NCI-H2171 treated with DMSO at 0.1 percent for 48 hours (cell line): ENCODE measurements at places on chromosomes 6 and 20.
A peak's percentile ranks its signal among the peaks of the same experiment; 100 is the strongest.

DNA sequence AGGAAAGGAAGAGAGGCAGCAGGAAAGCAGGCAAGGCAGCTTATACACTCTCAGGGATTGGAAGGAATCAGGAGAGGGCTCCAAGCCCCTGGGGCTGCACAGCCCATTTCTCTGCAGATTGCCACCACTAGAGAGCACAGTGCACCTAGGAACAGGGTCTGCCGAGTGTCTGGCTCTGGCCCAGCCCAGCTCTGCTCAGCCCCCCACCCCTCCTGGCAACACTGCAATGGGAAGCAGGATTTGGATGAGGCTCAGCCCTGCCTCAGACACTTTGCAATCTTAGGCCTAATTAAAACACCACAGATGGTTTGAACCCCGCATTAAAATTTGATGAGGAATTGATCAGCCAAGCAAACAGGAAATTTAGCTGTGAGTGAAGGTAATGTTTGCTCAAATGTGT is 252.7 kb downstream of the DHX35 start:
- DNase-seq = peak; percentile 33

GRCh38 chr6:5335020-5335419 is 73.7 kb downstream of the FARS2 start:
- DNase-seq = no peak

- DNase-seq = no peak
These were observed 7.8 kb downstream of the RBM38 start for GRCh38 chr20:57398901-57399535.

DNA sequence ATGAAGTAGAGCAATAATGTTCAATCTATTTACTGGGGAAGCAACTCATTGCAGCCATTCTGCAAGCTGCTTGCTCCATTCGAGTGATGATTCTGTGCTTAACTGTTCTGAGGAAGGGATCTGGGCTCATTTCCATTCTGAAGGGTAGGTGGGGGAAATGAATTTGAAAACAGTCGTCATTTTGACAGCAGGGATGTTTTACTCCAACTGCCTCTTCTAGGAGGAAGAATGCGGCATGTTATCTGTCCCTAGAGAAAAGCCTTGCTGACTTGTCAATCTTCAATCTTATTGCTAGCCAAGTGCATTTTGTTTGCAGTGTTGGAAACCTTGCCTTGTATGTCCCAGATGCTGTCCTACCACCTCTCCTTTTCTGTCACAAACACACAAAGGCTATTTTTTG is 105.9 kb downstream of the PRDM13 start:
- peak; percentile 2 for DNase-seq

DNA sequence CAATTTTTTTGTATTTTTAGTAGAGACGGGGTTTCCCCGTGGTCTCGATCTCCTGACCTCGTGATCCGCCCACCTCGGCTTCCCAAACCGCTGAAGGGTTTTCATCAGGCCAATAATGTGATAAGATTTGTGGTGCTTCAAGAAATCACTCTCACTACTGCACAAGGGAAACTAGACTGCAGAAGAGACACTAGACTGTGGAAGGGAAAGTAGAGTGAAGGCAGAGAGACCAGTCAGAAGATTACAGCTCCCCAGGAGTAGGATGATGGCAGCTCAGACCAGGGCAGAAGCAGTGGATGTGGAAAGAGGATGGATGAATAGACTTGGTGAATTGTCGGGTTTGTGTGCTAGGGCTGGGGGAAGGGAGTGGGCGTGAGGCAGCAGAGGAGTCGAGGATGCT is 48.0 kb upstream of the GTSF1L start:
- DNase-seq = no peak

GRCh38 chr6:157625764-157626163 is 197.3 kb upstream of the SNX9 start:
- no peak for DNase-seq

- DNase-seq = no peak
These were observed 203.3 kb downstream of the EYA2 start for GRCh38 chr20:47097691-47098622.

DNA sequence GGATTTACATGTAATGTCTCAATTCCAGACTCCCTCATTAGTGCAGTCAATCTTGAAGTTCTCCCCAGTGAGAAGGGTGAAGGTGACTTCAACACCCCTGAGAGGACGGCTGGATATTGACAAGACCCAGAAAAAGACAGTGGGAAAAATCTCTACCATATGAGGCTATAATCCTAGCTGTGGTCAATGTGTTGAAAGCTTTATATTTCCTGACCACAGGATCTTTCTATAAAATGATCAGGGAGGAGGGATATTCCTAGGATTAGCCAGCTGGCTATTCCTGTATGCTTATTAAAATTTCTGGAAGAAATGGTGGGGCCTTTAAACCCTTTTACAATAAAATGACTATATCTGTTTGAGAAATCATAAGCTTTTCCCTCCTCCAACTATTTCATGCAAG is 43.0 kb downstream of the TFAP2B start:
- no peak for DNase-seq

DNA sequence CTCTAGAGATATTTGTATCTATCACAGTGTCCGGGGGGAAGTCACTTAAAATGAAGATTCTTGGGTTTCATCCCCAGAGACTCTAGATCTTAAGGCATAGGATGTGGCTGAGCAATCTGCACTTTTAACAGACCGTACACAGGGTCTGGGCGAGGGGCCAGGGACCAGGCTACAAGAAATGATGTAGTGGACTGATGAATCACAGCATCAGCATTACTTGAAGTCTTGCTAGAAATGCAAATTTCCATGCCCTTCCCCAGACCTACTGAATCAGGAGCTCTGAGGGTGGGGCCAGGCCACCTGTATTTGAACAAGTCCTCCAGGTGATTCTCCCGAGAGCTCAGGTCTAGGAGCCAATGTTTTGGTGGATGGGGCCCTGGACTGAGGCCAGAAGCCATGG is 168.4 kb downstream of the DOK5 start:
- DNase-seq = no peak

GRCh38 chr6:19662911-19663310 is 174.3 kb upstream of the ID4 start:
- no peak for DNase-seq

- DNase-seq = peak; percentile 43
These were observed 545 bp downstream of the ACTR5 start for GRCh38 chr20:38748861-38749149.

- DNase-seq = no peak
These were observed 4.5 kb downstream of the CST11 start for GRCh38 chr20:23448167-23448566.

- DNase-seq = no peak
These were observed 146.6 kb upstream of the PLN start for GRCh38 chr6:118401325-118401975.

- DNase-seq = no peak
These were observed 3.0 kb downstream of the PPP1R14C start for GRCh38 chr6:150145830-150146229.

DNA sequence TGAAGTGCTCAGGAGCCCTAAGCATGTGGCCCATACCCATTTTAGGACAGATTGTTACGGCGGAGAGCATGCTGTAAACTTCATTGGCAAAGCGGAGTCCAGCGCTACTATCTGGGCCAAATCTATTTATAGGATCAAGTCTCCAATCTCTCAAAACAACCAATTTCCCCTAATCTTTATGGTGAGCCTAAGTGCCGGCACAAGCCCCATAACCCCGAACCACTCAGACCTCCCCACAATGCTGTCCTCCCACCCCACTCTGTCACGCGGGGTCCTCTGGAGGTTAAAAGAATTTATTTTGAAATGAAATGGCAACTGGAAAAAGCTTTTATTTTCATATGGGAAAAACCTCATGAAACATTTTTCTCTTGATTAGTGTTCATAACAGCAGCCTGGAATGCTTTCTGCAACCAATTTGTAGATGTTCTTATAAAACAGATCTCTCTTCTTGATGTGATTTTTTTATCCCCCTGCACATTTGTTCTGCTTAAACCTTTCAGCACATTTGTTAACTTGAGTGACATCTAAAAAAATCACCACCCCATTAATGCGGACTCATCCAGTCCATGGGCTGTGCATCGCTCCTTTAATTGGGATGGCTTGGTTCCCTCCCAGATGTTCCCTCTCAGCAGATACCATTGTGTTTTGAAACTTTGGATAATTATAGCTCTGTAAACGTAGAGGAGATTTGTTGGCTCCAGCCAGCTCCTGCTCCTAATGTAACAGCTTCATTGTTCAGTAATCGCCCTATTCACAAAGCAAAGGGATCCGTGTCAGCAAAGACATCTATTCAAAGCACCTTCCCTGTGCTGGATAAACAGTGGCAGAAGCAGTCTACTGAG is 323.6 kb downstream of the CD83 start:
- DNase-seq = peak; percentile 61

DNA sequence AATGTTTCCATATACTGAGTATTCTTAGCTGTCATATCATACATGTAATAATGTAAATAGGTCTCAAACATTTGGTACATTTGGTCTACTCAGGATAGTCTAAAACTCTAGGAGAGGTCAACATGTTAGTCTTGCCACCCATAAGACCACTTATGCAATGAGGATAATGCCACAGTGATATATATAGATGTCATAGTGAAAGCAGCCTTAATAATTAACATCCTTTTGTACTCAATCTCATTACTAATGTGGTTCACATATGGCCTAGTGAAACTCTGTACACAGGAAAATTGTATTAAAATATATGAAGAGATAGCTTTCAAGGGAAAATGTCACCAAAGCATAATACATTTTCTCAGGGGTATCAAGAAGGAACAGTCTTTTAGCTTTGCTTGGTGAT is 577.9 kb downstream of the TFAP2B start:
- no peak for DNase-seq

- no peak for DNase-seq
These were observed 14.4 kb upstream of the FOXO3 start for GRCh38 chr6:108546079-108547049.

DNA sequence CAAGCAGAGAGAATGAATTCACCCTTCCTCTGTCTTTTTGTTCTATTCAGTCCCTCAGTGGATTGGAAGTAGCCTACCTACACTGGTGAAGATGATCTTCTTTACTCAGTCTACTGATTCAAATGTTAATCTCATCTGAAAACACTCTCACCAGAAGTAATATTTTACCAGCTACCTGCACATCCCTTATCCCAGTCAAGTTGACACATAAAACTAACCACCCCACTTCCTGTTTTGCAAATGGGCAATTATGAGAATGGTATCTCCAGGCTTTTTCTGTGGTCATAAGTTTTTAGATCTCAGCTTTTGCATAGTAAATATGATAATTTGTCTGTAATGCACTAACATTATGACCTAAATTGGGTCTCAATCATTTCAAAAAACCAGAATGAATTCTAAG is 228.8 kb upstream of the ECI2 start:
- DNase-seq = no peak

DNA sequence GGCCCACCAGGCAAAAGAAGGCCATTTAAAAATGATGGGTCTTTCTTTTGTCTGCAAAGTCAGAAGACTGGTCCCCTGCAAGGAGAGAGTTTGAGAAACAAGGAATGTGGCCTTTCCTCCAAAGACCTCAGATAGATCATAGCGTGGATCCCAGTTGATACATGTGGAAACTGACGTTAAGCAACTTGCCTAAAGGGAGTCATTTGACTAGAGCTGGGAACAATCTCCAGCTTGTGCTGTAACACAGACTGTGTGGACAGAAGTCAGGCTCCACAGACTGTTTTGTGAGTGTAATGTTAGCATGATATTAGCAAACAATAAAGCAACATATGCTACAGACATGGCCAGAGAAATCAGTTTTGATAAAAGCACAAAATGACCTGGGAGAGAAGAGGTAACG is 140.4 kb upstream of the CITED2 start:
- no peak for DNase-seq

GRCh38 chr6:119226089-119226488 is 123.5 kb downstream of the MAN1A1 start:
- peak; percentile 82 for DNase-seq

DNA sequence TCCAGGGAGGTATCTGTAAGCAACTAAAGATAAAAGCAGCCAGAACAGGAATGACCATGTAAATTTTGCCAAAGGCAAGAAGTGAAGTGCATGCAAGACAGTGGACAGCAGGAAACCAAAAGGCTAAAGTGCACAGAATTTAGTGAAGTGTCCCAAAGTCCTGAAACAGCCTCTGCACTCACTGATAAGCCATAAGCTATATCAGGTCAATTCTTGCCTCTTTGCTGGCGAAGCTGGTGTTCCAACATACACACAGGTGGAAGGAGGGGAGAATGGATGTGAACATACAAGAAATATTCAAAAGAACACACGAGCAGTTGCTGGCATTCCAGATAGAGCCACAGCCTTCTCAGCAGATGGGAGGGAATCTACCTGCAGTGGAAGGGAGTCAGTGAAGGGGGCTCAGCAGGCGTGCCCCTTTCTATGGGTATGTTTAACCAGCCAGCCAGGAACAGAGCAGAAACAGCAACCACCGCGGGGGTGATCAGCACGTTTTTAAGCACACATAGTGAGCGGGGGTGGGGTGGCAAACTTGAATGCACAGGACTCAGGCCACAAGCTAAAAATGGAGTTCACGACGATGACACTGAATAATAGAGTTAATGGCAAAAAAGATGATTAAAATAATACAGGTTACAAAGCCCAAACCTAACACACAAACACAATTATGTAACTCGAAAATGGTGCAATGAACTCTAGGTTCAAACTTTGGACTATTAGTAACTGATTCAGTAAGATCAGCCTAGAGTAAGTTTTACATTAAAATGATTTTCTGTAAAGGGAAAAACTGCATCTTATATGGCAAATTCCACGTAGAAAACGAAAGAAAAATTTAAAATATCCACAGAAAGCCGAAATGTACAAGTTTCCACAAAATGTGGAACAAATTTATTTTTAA is 1.2 kb downstream of the ECI2 start:
- no peak for DNase-seq

DNA sequence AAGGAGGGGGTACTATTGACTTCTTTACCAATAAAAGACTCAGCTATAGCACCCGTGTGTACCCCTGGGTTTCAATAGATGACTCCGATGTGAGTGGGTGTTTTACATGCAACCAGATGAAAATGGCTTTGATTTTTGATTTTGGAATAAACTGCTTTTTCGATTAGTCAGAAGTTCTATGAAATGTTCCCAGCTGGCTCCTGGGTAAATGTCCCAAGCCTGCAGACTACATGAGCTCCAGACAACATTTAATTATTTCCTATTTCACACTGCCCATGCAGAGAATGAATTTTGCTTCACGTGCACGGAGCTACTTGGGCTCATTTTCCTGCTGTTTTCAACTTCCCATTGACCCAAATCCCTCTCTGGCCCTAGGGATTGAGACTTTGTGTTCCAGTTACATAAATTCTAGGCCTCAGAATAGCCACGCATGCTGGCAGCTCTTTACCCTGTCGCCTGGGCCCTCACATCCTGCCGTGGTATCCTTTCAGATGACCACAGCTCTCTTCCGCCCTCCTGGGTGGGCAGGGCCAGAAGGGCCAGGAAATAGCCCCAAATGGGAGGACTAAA is 59.7 kb downstream of the GPR6 start:
- DNase-seq = no peak

DNA sequence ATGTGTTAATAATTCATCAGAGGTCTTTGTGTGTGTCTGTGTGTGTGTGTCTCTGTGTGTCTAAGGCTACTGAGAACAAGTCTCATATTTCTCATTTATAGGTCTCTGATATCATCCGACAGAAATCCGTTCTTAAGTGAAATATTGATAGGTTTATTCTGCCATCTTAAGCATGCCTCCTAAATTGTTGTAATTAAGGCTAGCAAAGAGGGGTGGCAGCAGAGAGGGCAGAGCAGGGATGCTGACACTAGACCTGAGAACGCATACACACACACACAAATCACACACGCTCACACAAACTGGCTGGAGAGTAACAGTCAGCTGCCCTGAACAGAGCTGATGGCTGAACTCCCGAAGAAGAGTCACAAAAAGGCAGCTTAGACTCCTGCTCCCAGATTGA is 84.9 kb upstream of the LRFN2 start:
- DNase-seq = peak; percentile 22
